Natural killer cell (primary cell): ENCODE measurements at places on chromosomes 5 and 9. TPM values are rescaled to one million over a fixed set of nuclear protein-coding genes. Genes with fewer than 3 reads are reported as not detected.

DNA sequence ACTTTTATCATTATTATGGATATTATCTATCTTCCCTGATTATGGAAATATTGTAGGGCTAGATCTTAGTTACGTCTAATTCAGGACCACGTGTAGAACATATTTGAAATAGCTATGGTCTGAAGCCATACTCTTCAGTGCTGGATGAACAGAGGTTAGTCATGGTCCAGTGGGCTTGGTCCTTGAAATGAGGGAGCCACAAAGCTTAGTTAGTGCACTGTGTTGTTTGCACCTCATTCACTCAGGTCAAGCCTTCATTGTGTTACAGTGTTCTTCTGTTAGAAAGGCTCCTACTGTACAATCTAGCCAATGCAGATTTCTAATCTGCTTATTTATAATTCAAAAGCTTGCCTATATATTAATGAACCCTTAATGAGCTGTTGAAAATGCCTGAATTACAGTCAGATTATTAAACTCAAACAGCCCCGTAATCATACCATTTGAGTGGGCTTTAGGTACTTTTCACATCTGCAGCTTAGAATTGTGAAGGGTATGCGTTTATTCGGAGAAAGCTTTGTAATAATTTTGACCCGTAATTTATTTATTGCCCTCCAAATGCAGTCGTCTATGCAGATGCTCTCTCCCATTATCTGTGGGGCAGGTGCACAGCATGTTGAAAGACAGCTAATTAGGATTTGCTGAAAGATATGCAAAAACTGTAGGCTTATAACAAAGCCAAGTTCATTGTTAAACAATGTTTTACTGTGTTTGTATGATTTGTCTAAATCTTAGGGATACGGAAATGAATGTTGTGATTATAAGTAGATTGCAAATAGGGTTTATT lies 164.9 kb downstream of the PBX3 start:
- H3K27me3 ChIP-seq: no peaks in the 10 kb centered on the region
- no peaks in the 10 kb centered on the region for H3K36me3 ChIP-seq
- no peak overlapping the region for H3K4me3 ChIP-seq
- no peaks in the 10 kb centered on the region for H3K4me1 ChIP-seq

DNA sequence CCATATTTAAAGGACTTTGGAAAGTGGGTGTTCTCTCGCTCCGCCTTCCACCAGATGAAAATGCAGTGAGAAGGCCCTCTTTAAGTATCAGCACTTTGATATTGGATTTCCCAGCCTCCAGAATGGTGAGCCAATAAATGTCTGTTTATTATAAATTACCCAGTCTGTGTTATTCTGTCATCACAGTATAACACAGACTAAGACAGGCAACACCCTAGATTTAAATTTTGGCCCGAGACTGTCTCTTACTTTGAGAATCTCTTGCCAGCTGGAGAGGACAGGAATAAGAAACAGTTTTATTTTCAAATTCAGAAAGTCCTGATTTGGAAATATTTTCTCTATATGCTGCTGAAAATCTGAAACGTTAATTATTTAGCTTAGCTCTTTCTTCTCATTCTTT lies 21.5 kb downstream of the FAM151B start:
- H3K27ac ChIP-seq: no peak overlapping the region
- H3K36me3 ChIP-seq: no peaks in the 10 kb centered on the region
- no peaks in the 10 kb centered on the region for H3K4me1 ChIP-seq

- H3K36me3 ChIP-seq: no peaks in the 10 kb centered on the region
- H3K4me3 ChIP-seq: no peak overlapping the region
- H3K4me1 ChIP-seq: no peaks in the 10 kb centered on the region
- no peak overlapping the region for H3K27ac ChIP-seq
- no peak for DNase-seq
These were observed 502.8 kb downstream of the BNC2 start for GRCh38 chr9:16367605-16368231.

DNA sequence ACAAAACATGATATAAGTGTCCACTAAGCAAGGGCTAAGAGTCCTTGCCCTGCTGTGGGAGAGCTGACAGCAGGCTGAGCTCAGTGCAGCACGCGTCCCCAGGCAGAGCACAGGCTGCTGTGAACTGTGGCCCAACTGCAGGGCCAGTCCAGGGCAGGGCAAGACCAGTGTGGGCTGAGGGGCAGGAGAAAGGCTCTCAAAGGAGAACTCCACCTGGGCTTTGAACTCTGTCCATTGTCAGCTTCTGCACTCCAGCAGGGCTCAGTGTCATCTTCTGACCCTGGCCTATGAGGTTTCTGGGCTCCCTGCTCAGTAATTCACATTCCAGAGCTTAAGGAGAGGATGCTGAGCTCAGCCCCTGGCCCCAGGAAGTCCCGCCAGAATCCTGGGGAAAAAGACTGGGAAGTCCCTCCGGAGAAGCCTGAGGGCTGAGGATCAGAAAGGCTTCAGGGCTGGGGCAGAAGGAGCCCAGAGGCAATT lies 37.4 kb downstream of the LHFPL2 start:
- H3K4me3 ChIP-seq: no peak overlapping the region
- no peaks in the 10 kb centered on the region for H3K27me3 ChIP-seq
- H3K4me1 ChIP-seq: no peaks in the 10 kb centered on the region
- DNase-seq: no peak

- H3K27me3 ChIP-seq: no peaks in the 10 kb centered on the region
- H3K36me3 ChIP-seq: peaks cover 5% of the 10 kb centered on the region
- DNase-seq: no peak
- H3K4me1 ChIP-seq: peaks cover 19% of the 10 kb centered on the region
- H3K27ac ChIP-seq: no peak overlapping the region
- no peak overlapping the region for H3K4me3 ChIP-seq
These were observed 13.0 kb upstream of the DPM2 start for GRCh38 chr9:127950513-127951289.

DNA sequence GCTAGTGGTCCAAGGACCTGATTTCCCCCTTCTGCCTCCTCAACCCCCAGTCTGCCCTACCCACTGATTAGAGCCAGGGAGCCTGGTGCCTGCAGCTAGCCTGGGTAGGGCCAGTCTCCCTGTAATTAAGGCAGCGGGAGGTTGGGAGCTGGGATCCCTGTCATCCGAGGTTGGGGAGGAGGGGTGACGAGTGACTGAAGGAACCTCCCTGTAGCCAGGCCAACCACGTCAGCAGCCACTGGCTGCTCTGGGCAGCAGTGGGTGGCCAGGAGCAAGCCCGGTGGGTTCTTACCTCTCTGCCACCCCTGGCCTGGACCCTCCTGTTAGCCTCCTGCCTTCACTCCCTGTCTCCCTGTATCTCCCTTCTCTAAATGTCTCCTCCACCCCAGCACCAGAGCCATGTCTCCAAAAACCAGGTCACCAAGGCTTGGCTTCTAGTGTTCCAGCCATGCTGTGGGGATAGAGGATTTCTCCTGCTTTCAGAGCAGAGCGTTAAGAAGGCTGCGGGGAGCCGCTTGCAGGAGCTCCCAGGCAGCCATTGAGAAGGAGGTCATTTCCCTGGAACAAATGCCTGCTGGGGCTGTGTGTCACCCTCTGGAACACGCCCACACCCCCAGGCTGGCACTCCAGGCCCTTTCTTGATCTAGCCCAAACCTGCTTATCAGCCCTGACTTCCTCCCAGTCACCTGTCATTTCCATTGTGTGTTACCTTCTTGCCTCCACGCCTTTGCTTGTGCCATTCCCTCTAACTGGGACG lies 65.0 kb upstream of the GGTA1 start:
- no peaks in the 10 kb centered on the region for H3K27me3 ChIP-seq
- no peak overlapping the region for H3K27ac ChIP-seq
- H3K4me3 ChIP-seq: no peak overlapping the region
- no peaks in the 10 kb centered on the region for H3K36me3 ChIP-seq
- H3K4me1 ChIP-seq: peaks cover under 1% of the 10 kb centered on the region

GRCh38 chr9:127711226-127711701 lies 4.2 kb downstream of the PTRH1 start:
- H3K27ac ChIP-seq: no peak overlapping the region
- DNase-seq: no peak
- no peaks in the 10 kb centered on the region for H3K27me3 ChIP-seq
- H3K4me3 ChIP-seq: no peak overlapping the region

- H3K4me1 ChIP-seq: no peaks in the 10 kb centered on the region
- H3K27me3 ChIP-seq: no peaks in the 10 kb centered on the region
- DNase-seq: no peak
- H3K4me3 ChIP-seq: no peak overlapping the region
- no peak overlapping the region for H3K27ac ChIP-seq
These were observed 16.9 kb downstream of the ADAMTSL1 start for GRCh38 chr9:18490641-18491370.

- no peak overlapping the region for H3K4me3 ChIP-seq
- DNase-seq: no peak
- no peak overlapping the region for H3K27ac ChIP-seq
- H3K27me3 ChIP-seq: no peaks in the 10 kb centered on the region
- H3K4me1 ChIP-seq: no peaks in the 10 kb centered on the region
These were observed 49.2 kb downstream of the MRPL36 start for GRCh38 chr5:1750469-1750868.

DNA sequence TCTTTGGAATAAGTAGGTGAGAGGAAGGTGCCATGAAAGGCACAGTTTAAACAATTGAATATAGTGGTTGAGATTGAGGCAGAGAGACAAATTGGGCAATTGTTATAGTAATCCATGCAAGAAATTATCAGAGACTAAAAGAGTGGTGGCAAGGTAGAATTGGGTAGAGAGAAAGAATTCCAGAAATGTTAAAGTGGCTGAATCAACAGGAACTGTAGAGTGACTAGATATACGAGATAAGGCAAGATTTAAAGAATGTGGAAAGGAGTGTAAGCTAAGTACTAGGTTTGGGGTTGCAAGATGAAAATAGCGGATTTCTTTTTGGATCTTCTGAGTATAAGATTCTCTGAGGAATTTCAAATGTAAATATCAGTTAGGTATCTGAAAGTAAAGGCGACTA lies 285.2 kb downstream of the DMRTA1 start:
- DNase-seq: no peak
- H3K36me3 ChIP-seq: no peaks in the 10 kb centered on the region
- no peak overlapping the region for H3K4me3 ChIP-seq

- H3K4me3 ChIP-seq: peak overlapping the region; percentile 29
- peak; percentile 36 for DNase-seq
- H3K27ac ChIP-seq: no peak overlapping the region
- H3K27me3 ChIP-seq: peaks cover 97% of the 10 kb centered on the region
These were observed 216.1 kb downstream of the MEF2C start for GRCh38 chr5:88666761-88667495.

- H3K4me3 ChIP-seq: no peak overlapping the region
- H3K36me3 ChIP-seq: no peaks in the 10 kb centered on the region
- DNase-seq: no peak
- peaks cover 27% of the 10 kb centered on the region for H3K4me1 ChIP-seq
- H3K27me3 ChIP-seq: no peaks in the 10 kb centered on the region
These were observed 11.3 kb upstream of the GRHPR start for GRCh38 chr9:37410969-37411785.

GRCh38 chr5:33271606-33272005 lies 169.2 kb upstream of the TARS1 start:
- no peaks in the 10 kb centered on the region for H3K4me1 ChIP-seq
- no peaks in the 10 kb centered on the region for H3K36me3 ChIP-seq
- DNase-seq: no peak
- H3K4me3 ChIP-seq: no peak overlapping the region

GRCh38 chr9:79623799-79624721 lies 52.3 kb downstream of the TLE4 start:
- peaks cover 17% of the 10 kb centered on the region for H3K4me1 ChIP-seq
- no peaks in the 10 kb centered on the region for H3K36me3 ChIP-seq
- peak overlapping the region; percentile 6 for H3K4me3 ChIP-seq
- no peaks in the 10 kb centered on the region for H3K27me3 ChIP-seq

- no peaks in the 10 kb centered on the region for H3K27me3 ChIP-seq
- H3K4me1 ChIP-seq: no peaks in the 10 kb centered on the region
- no peaks in the 10 kb centered on the region for H3K36me3 ChIP-seq
- no peak for DNase-seq
These were observed 84.8 kb upstream of the PAM start for GRCh38 chr5:102670224-102670836.

DNA sequence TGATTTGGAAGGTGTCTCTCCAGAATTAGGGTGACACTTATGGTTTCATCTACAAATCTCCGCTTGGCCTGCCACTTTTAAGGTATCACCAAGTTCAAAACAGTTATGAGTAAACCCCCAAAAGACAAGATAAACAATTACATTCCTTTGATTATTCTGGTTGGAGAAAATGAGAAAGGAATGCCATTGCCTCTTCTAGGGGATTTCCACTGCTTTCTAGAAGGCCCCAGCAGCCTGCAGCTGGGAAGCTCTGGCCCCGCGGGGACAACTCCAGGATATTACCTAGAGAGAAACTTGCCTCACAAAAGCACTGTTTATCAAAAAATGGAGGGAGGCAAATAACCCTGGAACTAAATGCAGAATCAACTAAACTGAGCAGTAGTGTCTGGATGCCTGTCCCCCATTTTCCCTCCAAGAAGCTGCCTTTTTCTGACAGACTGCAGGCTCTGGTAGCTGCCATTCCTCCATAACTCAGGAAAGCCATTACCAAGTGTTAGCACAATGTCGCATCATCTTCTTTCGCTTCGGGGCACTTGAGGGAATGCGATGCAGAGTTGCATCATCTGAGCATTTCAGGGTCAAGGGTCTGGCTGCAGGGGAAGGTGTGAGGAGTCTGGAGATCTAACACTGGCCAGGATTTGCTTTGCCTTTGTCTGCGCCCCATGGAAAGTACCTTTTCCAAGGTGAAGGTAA lies 71.5 kb upstream of the PLPP6 start:
- no peak overlapping the region for H3K27ac ChIP-seq
- H3K4me3 ChIP-seq: no peak overlapping the region
- no peaks in the 10 kb centered on the region for H3K4me1 ChIP-seq

DNA sequence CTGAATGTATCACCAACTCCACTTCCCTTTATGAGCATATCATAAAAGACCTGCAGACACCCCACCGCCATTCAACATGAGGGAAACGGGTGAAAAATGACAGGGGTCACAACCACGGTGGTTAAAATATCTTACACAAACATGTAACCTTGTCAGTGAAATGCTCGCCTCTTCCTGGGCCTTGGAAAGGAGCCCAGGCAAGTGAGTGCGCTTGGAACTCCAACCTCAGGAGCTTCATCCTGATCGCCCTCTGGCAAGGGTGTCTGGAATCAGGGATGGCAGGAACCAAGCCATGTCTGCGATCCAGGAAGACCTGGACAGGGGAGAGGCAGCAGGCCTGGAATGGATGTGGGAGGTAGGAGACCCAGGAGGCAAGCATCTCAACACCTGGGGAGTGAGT lies 282.7 kb downstream of the GAS1 start:
- no peak for DNase-seq
- H3K4me1 ChIP-seq: peaks cover 20% of the 10 kb centered on the region
- no peaks in the 10 kb centered on the region for H3K27me3 ChIP-seq
- no peaks in the 10 kb centered on the region for H3K36me3 ChIP-seq
- no peak overlapping the region for H3K4me3 ChIP-seq
- H3K27ac ChIP-seq: no peak overlapping the region

- no peak within 1 kb of the TSS for H3K27ac ChIP-seq
- no peak for DNase-seq
- no peak within 1 kb of the TSS for H3K4me3 ChIP-seq
- H3K36me3 ChIP-seq: no peaks in the 10 kb centered on the region
- peaks cover 5% of the 10 kb centered on the region for H3K27me3 ChIP-seq
These were observed at the start of gene ENTREP1 for GRCh38 chr9:69324549-69325401. TSS of gene ENTREP1 (plus strand) at chr9:69325215. CDS start at chr9:69325310, 95 bp downstream.

GRCh38 chr9:119726035-119726434 lies 356.8 kb upstream of the BRINP1 start:
- no peaks in the 10 kb centered on the region for H3K4me1 ChIP-seq
- no peak overlapping the region for H3K27ac ChIP-seq
- H3K27me3 ChIP-seq: no peaks in the 10 kb centered on the region
- no peak overlapping the region for H3K4me3 ChIP-seq

Gene EMB
- total RNA-seq: 223 TPM

Gene GFRA3
- total RNA-seq: not detected

Gene SURF1
- 35.6 TPM for total RNA-seq

Gene POU4F3
- total RNA-seq: not detected

Gene LRRC14B
- not detected for total RNA-seq

Gene SH3TC2
- 0.68 TPM for total RNA-seq

Gene ADAMTS2
- total RNA-seq: not detected

Gene ZFP2
- total RNA-seq: 0.61 TPM

Gene NUTM2G
- total RNA-seq: not detected

Gene ZBTB5
- 14.2 TPM for total RNA-seq

Gene ACTBL2
- not detected for total RNA-seq
